ENCODE measurements at places on chromosomes 6 and 20.

DNA sequence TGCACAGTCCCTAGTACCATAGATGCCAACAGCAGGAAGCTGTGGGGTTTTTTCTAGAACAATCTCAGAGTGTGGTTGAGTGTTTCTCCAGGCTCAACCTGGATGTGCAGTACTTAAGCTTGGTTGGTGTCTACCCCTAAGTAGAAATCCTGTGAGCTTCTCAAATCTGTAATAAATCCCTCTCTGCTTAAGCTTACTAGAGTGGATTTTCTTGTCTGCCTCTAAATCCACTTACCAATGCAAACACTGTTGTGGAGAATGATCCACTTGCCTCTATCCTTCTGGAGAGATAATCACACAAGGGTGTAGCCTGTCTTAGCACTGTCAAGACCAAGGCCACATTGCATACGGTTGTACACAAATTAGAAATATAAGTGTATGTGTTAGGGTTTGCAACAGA is 43.3 kb upstream of the CLIC5 start:
- no peak for DNase-seq

DNA sequence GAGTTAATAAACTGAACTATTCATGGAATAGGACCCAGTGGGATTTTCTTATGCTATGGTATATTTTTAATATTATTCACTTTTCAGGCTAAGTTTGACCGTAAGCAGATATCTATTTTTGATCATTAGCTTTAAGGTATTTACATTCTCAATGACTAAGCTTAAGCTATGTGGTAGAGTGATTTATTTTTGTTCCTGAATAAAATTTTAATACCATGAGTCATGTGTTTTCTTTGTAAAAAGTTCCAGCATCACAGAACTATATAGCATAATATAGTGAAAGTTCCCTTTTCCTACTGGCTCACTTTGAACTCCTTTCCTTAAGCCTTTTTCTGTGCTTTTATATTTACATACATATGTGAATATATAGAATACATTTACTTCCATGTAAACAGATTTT is 75.8 kb downstream of the BCKDHB start:
- DNase-seq = no peak

GRCh38 chr20:6746901-6747609 is 20.4 kb upstream of the BMP2 start:
- peak; percentile 9 for DNase-seq

DNA sequence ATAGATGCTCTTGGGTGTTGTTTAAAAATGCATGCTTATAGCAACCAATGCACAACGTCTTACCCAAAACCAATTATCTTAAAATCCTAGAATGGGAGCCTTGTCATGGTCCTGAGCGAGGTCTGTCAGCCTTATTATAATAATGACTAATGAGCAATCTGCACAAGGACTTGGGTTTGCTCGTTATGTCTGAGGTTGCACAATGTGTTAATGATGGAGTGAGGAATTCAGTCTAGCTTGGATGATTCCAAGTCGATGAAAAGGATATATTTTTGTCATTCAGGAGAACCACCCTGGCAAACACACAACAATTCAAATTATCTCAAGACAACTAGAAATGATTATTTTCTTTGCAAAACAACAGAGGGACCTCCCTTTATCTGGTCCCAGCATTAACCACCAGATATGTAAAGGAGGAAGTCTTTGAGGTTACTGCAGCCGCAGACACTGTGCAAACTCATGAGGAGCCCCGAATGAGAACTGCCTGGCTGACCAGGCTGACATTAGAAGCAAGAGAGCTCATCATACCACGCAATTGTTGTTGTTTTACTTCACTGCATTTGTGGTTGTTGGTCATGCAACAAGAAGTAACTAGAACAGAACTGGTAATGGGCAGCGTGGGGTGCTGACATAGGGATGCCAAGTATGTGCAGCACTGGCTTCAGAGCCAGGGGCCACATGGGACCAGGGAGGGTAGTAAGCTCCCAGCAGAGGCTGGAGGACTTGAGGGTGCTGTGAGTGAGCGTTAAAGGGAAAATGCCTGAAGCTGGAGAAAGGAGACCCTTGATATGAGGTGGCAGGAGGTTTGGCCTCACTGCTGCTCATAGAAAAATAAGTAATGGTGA is 488.3 kb downstream of the CDH26 start:
- DNase-seq = no peak

DNA sequence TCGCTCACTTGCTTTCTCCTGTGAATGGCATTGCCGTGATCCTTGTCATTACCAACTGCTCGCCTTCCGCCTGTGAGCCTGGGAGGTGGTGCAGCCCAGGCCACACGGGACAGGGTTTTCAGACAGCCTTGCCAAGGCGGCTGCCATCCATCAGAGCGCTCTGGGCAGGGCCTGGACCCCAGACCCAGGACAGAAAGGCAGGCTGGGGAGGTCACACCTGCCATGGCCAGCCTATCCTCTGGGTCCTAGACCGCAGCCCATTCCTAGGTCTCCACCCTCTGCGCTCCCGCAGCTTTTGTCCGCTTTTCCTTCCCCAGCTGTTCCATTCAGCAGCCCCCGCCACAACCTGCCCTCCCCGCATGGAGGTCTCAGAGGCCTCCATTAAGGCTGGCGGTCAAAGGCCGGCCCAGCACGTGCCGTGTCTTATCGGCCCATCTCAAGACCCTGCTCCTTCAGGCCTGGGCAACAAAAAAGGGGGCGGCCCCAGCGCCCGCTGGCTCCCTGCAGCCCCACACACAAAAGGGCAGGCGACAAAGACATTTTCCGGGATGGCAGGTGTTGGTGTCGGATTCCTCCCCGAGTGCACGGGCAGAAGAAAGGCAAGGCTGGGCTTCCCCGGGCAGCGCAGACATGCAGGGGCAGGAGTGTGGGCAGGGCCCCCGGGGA is 28.1 kb downstream of the INSM1 start:
- DNase-seq = no peak

DNA sequence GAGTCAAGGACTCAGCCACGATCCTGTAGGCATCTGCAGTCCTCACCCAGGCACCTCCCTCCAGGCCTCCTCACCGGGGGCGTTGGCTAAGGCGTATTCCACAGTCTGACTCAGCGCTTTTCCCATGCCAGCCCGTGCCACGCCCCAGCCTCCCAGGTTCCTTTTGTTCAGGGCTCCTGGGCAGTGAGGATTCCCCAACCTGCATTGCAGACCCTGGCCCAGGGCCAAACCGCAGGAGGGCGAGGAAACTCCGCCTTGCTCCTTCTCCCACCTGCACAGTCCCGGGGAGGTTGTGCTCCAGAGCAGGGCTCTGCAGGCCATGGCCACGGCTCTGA is 202.8 kb upstream of the CST7 start:
- no peak for DNase-seq

GRCh38 chr6:108989700-108990099 is 104.9 kb downstream of the SESN1 start:
- DNase-seq = no peak

- DNase-seq = no peak
Observed at GRCh38 chr6:111632468-111633247, 27.0 kb upstream of the TRAF3IP2 start.

- no peak for DNase-seq
Observed at GRCh38 chr6:72787391-72788031, 165.6 kb downstream of the KCNQ5 start.

- no peak for DNase-seq
Observed at GRCh38 chr6:80223743-80224212, 117.3 kb downstream of the BCKDHB start.

- DNase-seq = no peak
Observed at GRCh38 chr6:168099201-168100010, 20.4 kb upstream of the FRMD1 start.

DNA sequence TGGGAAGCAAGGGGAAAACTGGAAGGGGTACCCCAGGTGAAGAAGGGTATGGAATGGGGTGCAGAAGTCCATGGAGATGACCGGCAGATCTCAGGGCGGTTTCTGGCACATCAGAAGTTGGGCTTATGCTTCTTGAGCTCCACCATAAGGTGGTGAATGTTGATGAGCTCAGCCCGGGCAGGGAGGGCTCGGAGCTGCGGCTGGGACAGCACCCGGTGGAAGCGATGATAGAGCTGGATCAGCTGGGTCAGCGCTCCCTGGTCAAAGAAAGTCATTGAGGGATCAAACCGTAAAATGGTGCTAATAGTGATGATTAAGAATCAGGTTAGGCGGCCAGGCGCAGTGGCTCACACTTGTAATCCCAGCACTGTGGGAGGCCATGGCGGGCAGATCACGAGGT is 20.9 kb downstream of the VPS52 start:
- no peak for DNase-seq

- DNase-seq = no peak
Observed at GRCh38 chr6:108119769-108120141, 45.2 kb upstream of the OSTM1 start.

GRCh38 chr6:4912559-4912958 is 91.3 kb downstream of the RPP40 start:
- no peak for DNase-seq

GRCh38 chr20:57991211-57991881 is 237.1 kb downstream of the ANKRD60 start:
- DNase-seq = no peak

DNA sequence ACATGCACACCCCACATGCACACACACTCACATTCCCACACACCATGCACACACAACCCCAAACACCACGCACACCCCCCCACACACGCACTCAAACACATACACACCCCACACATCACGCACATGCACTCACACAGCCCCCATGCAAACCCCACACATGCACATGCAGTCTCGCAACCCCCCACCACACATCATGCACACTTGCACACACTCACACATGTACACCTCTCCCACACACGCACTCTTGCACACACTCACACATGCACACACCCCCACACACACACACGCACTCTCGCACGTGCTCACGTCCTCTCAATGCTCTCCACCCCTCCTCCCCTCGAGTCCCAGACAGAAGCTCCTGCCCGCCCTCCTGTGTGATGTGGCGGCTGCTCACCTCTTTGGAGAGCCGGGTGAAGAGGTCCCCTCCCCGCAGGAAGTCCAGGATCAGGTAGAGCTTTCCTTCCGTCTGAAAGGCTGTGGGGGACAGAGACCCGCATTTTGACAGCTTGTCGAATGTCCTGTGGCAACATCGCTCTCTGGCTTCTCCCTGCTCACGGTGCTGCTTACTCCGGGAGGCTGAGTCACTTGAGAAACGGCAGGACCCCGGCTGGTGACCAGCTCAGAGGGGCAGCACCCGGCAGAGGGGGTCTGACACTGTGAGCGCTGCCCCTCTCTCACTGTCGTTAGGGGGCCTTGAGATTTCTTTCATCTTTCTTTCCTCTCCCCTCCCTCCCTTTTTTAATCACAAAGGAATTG is 78.5 kb downstream of the RAMACL start:
- DNase-seq = no peak

GRCh38 chr20:24277196-24277595 is 192.2 kb upstream of the SYNDIG1 start:
- DNase-seq = no peak

DNA sequence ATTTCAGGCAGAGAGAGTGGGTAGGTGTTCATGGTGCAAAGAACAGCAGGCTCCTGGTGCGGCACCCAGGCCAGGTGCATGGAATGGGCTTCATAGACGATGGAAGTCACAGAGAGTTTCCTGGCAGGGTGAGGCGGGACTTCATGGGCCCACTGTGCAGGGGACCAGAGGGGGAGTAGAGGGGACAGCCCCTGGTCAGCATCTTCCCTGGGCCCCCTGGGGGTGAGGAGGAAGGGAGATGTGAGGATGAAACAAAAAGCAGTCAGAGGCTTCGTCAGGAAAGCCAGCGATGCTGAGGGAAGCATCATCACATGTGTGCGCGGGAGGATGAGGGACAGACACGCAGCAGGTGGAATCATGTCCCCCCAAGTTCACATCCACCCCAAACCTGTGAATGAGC is 2.4 kb upstream of the THBS2 start:
- DNase-seq = no peak

GRCh38 chr6:167977717-167978467 is 19.6 kb upstream of the KIF25 start:
- no peak for DNase-seq

DNA sequence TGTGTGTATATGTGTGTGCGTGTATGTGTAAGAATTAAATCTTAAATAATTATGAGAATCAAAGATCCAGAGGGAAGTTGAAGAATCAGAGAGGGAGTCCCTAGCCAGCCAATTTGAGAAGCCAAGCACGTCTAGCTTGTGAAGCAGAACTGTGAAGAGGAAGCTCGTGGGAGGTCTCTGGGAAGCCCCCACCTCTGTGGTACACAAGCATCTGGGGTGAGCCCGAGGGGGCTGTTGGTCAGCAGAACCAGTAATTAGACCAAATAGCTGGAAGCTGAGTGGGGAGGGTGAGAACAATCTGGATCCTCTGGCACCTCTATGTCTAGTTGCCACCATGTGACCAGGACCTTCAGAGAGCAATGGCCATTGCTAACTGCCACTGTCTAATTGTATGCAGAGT is 310.0 kb upstream of the PRND start:
- no peak for DNase-seq
